ENCODE measurements at places on chromosomes 11 and 22.

DNA sequence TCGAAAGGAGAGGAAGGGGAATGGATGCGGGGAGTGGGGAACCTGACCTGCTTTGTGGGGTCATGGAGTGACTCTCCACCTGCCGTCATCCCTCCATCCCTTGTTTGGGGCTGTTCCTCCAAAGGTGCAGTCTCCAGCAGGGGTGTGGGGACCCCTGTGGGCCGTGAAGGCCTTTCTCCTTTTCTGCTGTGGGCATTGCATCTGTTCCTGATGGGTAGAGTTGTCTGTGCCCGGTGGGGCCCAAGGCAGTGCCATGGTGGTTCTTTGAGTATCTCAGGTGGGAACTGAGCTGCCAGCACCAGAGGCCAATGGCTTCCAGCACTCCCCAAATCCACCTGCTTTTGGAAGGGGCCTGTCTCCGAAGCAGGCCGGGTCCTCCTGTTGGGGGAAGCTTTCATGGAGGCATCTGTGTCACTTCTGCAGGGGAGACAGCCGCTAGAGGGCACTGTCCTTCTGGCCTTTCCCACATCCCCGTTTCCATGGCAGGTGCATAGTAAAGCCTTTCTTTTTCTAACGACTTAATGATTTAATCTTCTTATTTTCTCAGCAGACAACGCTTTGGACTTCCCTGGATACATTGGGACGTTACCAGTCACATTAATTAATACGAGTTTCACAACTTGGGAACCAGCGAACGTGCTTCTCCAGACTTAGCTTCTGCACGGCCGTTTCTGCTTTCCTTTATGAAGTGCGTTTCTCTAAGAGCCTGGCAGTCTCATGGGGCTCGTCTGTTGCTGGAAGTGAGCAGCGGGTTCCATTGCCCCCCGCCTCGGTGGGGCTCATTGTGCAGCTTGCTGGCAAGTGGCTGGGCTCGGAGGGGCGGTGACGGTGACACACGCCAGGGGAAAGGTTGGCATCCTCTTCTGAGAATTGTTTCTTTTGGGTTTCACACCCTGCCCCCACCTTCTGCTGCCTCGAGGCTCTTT, 57.1 kb downstream of the PARVB start:
- no peak for DNase-seq

DNA sequence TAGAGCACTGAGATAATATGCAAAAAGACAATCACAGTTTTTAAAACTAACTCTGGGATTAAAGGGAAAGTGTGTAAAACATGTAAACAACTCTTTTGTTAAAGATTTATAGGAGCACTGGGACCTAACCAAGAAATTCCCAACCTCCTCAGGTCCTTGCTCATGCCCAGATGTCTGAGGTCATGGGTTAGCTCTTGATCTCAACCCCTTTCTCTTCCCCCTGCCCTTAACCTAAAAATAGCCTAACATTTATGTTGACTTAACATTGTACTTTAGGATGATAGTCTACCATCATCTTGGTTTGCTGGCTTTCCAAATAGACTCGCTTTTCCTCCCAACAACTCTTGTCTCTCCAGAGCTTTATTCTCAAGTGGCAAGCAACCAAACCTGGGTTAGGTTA, 258.2 kb upstream of the FAT3 start:
- DNase-seq = no peak

GRCh38 chr22:25358421-25359170, 139.2 kb downstream of the CRYBB2 start:
- no peak for DNase-seq

- no peak for DNase-seq
Observed at GRCh38 chr11:72750556-72751115, 1.6 kb downstream of the ARAP1 start.

- DNase-seq = no peak
Observed at GRCh38 chr11:392102-392777, 1.8 kb upstream of the PKP3 start.

- no peak for DNase-seq
Observed at GRCh38 chr11:79174045-79175008, 266.5 kb downstream of the TENM4 start.

GRCh38 chr11:8105133-8105532, 24.1 kb downstream of the TUB start:
- no peak for DNase-seq

- no peak for DNase-seq
Observed at GRCh38 chr22:21760640-21761039, 25.0 kb upstream of the YPEL1 start.

- DNase-seq = no peak
Observed at GRCh38 chr22:44143105-44143474, 37.6 kb upstream of the PARVG start.

DNA sequence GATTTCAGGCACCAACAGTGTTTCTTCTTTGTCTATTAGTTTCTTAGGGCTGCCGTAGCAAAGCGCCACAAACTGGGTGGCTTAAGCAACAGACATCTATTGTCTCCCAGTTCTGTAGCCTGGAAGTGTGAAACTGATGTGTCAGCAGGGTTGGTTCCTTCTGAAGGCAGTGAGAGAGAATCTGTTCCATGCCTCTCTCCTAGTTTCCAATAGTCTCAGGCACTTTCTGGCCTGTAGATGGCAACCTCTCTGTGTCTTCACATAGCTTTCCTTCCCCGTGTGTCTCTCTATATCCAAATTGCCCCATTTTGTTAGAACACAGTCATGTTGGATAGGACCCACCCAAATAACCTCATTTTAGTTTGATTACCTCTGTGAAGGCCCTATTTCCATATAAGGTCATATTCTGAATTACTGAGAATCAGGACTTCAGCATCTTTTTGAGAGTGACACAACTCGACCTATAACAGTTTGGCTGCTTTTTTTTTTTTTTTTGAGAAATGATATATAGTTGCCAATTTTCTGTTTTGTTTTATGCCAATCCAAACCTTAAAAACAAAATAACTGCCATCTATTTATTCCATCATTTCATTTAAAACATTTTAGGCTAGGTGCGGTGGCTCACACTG, 108.2 kb downstream of the SLC36A4 start:
- no peak for DNase-seq

- no peak for DNase-seq
Observed at GRCh38 chr11:111561791-111562325, 21.3 kb downstream of the LAYN start.

DNA sequence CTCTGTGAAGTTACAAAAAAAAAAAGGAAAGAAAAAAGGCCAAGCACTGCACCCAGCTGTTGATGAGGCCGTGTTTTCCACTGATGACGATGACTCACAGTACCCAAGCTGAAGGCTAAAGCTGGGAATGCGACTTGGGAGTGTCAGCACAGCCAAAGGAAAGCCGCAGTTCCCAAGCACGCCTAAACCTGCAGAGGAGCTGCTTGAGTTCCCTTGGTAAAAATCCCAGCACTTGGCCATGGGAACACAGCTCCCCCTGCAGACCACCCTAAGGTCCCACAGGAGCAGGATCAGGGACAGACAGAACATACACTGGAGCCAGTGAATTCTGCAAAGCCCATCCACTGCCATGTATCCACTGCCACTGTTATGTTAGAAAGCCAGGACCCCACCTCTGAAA, 39.9 kb downstream of the SERGEF start:
- DNase-seq = no peak

DNA sequence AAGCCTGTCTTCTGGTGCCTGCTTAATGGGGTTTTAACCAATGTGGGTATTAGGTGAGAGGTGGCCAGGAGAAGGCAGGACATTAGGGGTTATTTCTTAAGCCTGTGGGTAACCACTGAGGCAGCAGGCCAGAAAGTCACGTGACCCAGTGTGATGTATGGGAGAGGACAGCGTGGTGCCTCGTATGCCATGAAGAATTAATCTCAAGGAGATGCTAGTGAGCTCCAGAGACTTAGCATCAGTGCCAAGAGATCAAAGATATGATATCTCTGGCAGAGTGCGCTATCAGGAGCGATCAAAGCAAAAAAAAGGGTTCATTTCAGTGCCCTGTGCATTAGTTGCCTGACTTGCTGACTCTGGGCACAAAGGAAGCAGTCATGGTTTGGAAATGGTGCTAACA, 275.5 kb downstream of the KIRREL3 start:
- no peak for DNase-seq

DNA sequence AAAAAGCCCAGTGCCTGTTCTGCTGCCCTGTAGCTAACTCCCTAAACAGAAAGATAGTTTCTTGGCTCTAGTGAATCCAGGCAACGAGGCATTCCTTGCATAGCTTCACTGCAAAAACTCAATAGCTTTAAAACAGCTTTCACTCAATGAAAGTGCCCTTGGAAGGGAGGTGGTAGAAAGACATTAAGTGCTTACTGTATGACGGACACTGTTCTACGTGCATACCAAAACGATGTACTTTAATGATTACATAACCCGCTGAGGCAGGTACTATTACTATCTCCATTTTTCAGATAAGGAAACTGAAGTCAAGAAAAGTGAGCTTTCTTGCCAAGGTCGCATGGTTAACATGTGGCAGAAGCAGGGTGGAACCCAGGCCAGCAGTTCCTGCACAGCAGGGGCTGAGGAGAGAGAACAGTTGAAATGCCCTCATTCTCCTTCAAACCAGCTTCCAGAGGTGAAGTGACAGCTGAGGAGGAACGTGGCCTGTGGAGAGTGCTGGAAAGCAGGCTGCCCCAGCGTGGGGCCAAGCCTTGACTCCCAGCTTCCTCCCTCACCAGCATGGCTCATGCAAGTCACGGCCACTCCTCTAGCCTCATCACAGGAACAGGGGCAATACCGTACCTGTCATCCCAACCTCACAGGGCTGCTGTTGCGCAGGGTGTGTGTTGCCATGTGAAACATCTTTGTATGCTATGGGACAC, 227.5 kb upstream of the NARS2 start:
- DNase-seq = no peak

GRCh38 chr22:29345932-29346331, 30.4 kb upstream of the RASL10A start:
- no peak for DNase-seq

DNA sequence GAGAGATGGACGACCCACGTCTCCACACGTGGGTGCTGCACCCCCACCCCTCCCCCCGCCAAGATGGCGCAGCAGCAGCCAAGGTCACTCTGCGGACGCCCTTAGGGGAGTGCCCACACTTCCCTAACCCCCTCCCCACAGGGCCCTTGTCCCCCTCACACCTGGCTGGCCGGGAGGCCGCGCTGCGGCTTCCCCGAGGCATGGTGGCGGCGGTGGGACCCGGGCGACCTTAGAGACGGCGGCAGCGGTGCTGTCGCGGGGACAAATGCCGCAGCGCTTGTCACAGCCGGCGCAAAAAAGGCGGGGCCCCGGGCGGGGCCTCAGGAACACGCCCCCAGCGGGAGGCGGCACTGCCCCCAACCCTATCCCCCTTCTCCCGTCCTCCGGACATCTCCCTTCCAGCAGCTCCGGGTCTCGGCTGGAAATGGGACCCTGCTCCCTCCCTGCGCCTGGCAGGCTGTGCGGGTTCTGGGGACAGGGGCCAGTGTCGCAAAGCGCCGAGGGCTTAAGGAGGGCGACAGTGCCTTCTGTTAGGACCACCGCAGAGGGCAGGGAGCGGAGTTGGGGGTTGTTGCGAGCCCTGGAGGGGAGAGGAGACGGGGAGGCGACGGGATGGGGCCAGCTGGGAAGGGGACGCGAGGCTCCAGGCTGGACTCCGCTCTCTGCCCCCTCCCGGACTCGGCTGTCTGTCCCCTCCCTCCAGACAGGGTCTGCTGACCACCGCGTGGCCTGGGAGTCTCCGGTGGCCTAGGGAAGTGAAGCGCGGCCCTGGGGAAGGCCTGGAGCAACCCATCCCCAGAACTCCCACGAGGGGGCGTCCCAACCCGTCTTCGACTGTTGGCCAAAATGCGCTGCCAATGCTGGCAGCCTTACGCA, at the start of gene CHCHD10:
Gene CHCHD10 (minus strand): TSS at position 300 of the 876 bp plus-strand sequence. CDS start 98 bp downstream, at position 202.
- DNase-seq = no peak

- no peak for DNase-seq
Observed at GRCh38 chr11:25655636-25656035, 676.3 kb upstream of the ANO3 start.

Measured in vagina (tissue), 2 donors.